Central memory CD8-positive, alpha-beta T cell (primary cell): ENCODE measurements at places on chromosomes 4 and X.

- no peak for DNase-seq
These were observed 152.2 kb downstream of the TACR3 start for GRCh38 chr4:103567591-103567990.

- DNase-seq = no peak
These were observed 63.4 kb upstream of the PDE5A start for GRCh38 chr4:119692001-119692400.

- no peak for DNase-seq
These were observed 230.6 kb downstream of the PCDH7 start for GRCh38 chr4:30950737-30951136.

DNA sequence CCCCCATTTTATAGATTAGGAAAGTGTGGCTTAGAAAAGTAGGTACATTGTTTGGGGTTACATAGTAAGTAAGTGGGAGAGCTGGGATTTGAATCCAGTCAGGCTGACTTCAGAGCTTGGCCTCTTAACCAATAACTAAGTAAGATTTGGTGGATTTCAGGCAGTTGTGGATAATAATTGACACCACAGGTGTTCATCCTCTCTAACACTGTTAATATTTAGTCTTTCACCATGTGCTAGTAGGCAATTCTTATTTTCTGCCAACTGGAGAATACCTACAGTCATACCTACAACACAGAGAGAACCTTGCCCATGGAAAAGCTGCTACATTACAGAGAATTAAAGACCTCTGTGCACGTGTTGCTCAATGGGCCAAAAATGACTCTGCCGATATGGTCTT lies 89.5 kb downstream of the DIAPH2 start:
- DNase-seq = no peak

DNA sequence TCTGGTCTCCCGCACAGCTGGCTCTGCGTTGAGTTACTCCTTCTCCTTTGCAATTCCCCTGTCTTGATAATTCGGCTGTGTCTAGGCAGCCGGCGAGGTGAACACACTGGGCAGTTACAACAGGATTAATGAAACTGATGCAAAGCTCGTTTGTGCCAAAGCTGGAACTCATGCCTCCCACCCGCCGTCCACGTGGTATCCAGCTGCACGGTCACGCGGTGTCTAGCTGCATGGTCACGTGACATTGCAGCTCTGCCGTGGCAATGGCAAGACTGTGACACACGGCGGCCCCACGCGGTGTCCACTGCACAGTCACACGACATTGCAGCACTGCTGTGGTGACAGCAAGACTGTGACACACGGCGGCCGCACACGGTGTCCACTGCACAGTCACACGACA lies 31.2 kb upstream of the LRPAP1 start:
- DNase-seq = no peak

DNA sequence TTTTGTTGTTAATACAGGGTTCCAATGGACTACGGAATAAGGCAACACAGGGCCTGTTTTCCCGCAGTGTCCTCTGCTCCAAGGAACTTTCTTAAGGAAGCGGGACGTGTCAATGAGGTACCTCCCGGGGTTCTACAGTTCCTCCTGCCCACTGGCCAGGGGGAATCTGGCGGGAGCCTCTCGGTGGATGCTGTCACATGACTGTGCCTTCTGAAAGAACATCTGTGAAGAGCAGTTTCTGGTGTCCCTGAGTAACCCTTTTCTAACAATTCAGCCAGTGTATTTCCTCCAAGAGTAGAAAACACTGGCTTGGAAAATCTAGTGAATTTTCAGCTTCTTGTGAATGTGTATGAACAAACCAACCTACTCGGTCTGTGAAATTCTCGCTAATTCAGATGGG lies 32.7 kb downstream of the MFAP3L start:
- DNase-seq = no peak

DNA sequence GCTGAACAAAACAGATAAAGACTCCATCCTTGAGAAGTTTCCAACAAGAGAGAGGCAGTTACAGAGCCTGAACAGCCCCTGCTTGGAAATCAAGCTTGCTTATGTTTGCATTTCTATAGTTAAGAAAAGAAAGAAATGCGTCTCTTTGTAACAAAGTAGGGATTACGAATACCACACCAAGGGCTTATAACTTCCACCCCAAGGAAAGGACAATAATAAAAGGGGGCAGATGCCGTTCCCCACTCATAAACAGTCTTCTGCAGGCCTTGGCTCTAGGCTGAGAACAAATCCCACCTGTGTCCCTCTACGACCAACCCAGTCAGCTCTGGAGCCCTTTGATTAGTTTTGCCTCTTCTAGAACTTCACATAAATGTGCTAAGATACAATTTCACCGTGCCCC lies 183.8 kb upstream of the MAP3K15 start:
- DNase-seq = no peak

GRCh38 chr4:11049001-11049400 lies 364.4 kb upstream of the CLNK start:
- no peak for DNase-seq

GRCh38 chr4:123812066-123812390 lies 415.4 kb downstream of the SPRY1 start:
- DNase-seq = no peak

DNA sequence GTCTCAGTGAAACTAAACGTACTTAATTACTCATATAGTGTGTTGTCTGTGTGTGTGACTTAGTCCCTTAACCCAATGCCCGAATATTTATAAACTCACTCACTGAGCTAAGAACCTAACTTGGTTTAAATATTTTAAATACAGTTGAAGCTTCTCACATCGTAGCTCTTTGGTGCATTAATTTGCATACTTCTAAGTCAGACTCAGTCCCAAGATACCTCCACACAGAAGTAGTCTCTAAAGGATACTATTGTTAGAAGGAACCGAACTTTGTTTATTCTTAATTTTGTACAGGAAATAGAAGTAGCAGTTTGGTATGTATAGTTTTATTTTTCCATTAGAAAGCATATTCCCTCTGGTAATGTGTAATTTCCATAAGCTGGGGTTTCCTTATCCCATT lies 54.0 kb upstream of the NKAP start:
- no peak for DNase-seq

- no peak for DNase-seq
These were observed 360.2 kb downstream of the GLUD2 start for GRCh38 chrX:121407627-121408026.

DNA sequence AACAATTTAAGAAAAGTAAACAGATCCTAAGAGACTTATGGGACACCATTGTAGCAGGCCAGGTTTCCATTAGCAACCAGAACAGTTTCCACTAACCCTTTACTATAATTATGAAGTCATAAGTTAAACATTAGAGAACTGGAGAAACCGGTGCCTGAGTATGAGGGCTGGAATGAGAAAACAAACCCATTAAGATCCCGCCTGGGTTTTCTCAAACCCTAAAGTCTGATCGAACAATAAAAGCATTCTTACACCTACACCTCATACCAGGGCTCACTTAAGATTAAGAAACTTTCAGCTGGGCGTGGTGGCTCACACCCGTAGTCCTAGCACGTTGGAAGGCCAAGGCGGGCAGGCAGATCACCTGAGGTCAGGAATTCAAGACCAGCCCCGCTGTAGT lies 13.7 kb upstream of the DHX15 start:
- DNase-seq = no peak

GRCh38 chrX:140164391-140164790 lies 199.1 kb upstream of the CXorf66 start:
- DNase-seq = no peak

DNA sequence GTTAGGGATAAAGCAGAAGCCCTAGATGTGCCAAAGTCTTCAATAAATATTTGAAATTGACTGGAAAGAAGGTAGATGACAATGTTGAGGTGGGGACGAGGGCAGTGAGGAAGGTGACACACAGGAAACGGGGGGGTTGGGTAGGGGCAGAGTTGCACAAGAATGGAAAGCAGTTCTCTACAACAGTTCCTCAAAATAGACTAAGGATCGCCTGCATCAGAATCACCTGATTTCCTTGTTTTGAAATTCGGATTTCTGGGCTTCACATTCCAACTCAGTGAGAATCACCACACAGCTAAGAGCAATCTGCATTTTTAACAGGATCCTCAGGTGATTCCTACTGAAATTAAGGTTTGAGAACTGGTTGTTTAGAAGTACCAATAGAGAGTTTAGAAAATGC lies 70.6 kb downstream of the ARFIP1 start:
- DNase-seq = no peak

GRCh38 chr4:2933566-2934076 lies 29.6 kb downstream of the NOP14 start:
- DNase-seq = no peak
